ENCODE measurements at places on chromosomes 1 and 21.

GRCh38 chr1:77796695-77797405 lies 17.4 kb downstream of the MIGA1 start:
- no peak for DNase-seq

- DNase-seq: no peak
Measured at GRCh38 chr1:214403431-214403830, 122.5 kb downstream of the SMYD2 start.

DNA sequence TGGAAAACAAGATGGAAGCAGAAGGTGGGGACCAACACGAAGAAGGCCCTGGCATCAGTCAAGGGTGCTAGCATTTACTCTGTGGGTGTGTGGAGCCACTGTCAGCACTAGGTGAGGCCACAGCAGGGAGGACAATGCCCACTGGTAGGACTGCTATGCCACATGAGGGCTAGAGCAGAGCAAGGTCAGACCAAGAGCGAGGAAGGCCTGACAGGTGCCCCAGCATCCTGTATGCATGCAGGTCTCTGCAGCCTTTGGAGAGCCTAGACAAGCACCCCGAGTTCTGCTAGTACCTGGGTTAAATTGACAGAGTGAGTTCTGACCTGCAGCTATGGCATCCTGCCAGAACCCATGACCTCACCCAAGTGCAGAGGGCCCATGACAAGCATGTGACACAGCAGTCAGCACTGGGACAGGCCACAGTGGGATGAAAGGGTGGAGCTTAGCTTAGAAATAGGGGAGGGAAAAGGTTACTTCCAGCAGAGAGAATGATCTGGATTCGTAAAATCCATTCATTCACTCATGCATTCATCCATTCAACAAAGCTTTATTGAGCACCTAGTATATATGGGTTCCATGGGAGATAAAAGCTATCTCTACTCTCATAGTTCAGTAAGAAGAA lies 9.0 kb upstream of the CSF1 start:
- no peak for DNase-seq

GRCh38 chr1:234720709-234721441 lies 110.9 kb upstream of the IRF2BP2 start:
- DNase-seq: no peak

DNA sequence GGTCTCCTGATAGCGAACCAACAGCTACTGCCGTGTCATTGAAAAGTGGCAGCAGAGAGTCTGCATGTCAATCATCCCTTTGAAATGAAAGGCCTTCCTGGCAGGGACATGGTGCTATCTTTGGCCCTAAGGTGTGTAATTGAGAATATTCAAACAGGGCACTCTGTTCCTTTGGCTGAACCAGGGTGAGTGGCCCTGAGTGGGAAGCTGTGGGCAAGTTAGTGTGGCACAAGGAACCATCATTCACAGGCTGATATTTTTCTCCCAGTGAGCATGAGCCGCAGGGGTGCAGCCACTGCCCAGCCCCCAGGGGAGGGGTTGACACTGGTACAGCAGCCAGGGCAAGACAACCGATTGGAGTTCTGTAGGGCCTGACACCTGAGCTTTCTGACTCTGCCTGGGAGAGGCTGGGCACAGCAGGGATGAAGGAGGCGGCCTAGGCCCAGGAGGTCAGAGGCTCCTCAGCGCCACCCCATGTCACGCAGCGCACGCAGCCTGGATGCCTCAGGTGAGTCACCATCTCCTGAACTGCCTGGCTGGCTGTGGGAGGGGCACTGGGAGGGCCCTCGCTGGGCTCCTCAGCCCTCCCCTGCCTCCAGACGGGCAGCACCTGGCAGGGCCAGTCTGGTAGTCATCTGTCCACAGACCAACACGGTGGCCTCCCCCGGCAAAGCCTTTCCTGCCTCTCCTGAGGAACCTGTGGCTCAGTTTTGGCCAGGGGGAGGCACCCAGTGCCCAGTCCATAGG lies 13.2 kb downstream of the QSOX1 start:
- DNase-seq: no peak

GRCh38 chr1:208503787-208504186 lies 259.6 kb upstream of the PLXNA2 start:
- DNase-seq: no peak

- DNase-seq: peak; percentile 20
Measured at GRCh38 chr1:165717918-165718515, 19.7 kb upstream of the ALDH9A1 start.
